HepG2 (cell line): ENCODE measurements at places on chromosomes 7 and 10. TPM values are rescaled to one million over a fixed set of nuclear protein-coding genes. Genes with fewer than 3 reads are reported as not detected.

Gene GJD4
- not detected in 2 replicates for total RNA-seq

- H3K4me3 ChIP-seq, result no peak overlapping the region
- no peak overlapping the region for H3K27ac ChIP-seq
- H3K4me1 ChIP-seq, result peaks cover 24% of the 10 kb centered on the region
- H3K27me3 ChIP-seq, result no peaks in the 10 kb centered on the region
- DNase-seq, result no peak
- H3K36me3 ChIP-seq, result no peaks in the 10 kb centered on the region
Observed at GRCh38 chr7:20301311-20301939, 29.3 kb upstream of the ITGB8 start.

Gene KNDC1
- 0.44 TPM in 1 of 2 replicates, not detected in the other for total RNA-seq

Gene GNGT1
- not detected in 2 replicates for total RNA-seq

DNA sequence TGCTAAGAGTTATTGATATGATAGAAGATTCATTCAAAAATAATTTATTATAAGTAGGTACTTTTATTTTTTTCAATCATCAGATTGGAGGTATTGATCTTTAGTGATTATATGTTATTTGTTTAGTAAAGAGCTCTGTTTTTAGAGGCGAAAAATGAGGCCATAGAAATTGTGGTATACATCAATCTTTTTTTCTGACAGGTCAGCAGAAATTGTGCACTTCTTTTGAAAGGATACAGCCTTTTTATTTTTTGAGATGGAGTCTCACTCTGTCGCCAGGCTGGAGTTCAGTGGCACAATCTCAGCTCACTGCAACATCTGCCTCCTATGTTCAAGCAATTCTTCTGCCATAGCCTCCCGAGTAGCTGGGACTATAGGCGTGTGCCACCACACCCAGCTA is 292.1 kb downstream of the BAMBI start:
- no peaks in the 10 kb centered on the region for H3K36me3 ChIP-seq
- no peaks in the 10 kb centered on the region for H3K27me3 ChIP-seq
- H3K4me3 ChIP-seq, result no peak overlapping the region
- peaks cover 5% of the 10 kb centered on the region; the same call in 1 of the 2 replicates for H3K4me1 ChIP-seq
- no peak for DNase-seq
